ENCODE measurements at places on chromosomes 3 and 15.

- no peak for DNase-seq
Measured at GRCh38 chr15:78976691-78977090, 31.8 kb upstream of the CTSH start.

DNA sequence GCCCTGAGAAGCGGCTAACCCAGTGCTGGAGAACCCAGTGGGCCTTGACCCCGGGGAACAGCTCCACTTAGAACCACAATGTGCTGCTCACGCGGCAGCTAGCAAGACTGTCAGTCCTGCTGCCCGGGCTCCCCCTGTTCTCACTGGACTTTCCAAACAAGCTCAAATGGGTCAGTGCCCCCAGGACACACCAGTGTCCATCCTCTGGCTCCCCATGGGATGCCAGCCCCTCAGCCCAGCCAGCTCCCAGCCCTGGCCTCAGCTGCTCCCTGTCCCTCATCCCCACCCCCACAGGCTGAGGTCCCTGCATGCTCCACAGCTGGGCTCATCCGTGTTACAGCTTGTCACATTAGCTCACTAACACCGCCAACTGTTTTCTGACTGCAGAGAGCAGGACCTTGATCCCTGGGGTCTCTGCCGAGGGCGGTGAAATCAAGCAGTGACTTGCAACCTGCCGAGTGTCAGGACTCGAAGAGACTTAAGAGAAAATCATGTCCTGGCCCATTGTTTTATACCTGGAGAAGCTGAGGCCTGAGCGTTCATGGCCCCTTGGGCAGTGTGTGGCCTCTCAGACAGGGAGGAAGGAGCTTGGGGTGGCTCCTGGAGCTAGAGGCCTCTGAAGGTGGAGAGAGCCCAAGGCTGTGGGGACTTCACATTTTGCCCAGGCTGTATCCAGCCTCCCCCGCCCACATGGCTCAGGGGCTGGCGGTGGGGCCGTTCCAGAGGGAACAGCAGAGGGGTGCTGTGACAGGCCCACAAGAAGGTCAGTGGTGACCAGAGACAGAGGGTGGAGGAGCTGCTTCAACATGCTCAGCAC is 157.5 kb downstream of the MEGF11 start:
- DNase-seq, result no peak

- no peak for DNase-seq
Measured at GRCh38 chr3:189641776-189642175, 10.6 kb downstream of the TP63 start.

- DNase-seq, result no peak
Measured at GRCh38 chr3:64382153-64382552, 156.9 kb upstream of the PRICKLE2 start.

DNA sequence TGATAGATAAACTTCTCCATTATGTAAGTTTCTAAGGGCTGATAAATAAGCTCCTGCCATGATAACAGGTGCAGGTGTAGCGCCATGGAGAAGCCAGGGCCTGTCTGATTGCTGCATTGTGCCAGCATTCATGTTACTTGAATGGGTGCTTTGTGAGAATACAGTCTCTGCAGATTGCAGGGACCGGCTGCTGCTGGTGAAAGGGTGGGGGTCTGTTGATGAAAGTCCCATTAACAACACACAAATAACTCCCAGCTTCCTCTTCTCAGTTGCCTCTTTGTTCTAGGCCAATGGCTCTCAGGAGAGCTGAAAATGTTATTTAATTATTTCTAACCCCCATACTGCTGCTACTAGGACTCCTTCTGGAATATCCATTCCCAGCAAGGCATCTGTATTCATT is 77.2 kb downstream of the RTP4 start:
- no peak for DNase-seq

- DNase-seq, result no peak
Measured at GRCh38 chr15:49415638-49416037, 7.4 kb upstream of the FGF7 start.

- no peak for DNase-seq
Measured at GRCh38 chr15:58355382-58355971, 76.3 kb upstream of the LIPC start.

- no peak for DNase-seq
Measured at GRCh38 chr3:66858656-66859381, 139.3 kb upstream of the KBTBD8 start.
